Osteocyte (in vitro differentiated cells): ENCODE measurements at places on chromosomes 7 and 10.

DNA sequence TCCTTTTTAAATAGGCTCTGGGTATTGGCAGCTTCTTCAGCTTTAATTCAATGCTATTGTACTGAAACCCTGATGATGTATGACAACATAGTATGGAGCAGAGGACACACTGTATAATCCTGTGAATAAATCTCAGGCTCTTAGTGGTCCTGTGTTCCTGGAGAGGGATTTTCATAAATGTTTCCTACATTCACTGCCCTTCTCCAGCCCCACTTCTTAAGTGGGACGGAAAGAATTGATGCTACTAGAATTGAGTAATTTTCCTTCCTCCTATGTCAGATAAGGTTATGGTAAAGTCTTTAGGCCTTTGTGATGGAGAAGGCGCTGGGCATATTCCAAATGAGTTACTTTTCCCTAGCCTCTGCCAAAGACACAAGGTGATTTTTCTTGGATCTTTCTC is 779.4 kb downstream of the TNS3 start:
- no peak for DNase-seq

- DNase-seq, result no peak
Observed at GRCh38 chr7:155538293-155538692, 8.1 kb downstream of the CNPY1 start.

- no peak for DNase-seq
Observed at GRCh38 chr7:51121036-51121790, 195.4 kb downstream of the COBL start.

GRCh38 chr7:151440799-151441445 is 981 bp upstream of the CRYGN start:
- no peak for DNase-seq

- DNase-seq, result no peak
Observed at GRCh38 chr10:68829521-68829920, 2.2 kb downstream of the STOX1 start.

- DNase-seq, result no peak
Observed at GRCh38 chr10:48820699-48821098, 118.9 kb downstream of the LRRC18 start.

DNA sequence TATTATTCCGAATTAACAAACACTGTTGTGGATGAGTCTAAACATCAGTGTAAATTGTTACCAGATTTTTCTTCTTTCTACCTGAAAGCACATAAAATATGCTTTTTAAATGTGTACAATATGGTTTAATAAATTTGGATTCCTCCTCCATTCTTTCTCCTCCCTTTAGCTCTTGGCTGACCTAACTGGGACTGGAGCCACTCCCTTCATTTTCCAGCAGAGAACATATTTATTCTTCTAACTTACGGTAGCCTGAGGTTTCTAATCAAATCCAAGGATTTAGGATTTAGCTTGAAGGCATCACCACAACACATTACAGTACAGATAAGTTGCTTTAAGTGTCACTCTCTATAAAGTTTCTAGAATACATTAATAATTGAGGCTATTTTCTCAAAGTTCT is 88.2 kb upstream of the SEMA3C start:
- DNase-seq, result no peak

GRCh38 chr10:1347962-1348772 is 292.0 kb downstream of the WDR37 start:
- DNase-seq, result no peak

DNA sequence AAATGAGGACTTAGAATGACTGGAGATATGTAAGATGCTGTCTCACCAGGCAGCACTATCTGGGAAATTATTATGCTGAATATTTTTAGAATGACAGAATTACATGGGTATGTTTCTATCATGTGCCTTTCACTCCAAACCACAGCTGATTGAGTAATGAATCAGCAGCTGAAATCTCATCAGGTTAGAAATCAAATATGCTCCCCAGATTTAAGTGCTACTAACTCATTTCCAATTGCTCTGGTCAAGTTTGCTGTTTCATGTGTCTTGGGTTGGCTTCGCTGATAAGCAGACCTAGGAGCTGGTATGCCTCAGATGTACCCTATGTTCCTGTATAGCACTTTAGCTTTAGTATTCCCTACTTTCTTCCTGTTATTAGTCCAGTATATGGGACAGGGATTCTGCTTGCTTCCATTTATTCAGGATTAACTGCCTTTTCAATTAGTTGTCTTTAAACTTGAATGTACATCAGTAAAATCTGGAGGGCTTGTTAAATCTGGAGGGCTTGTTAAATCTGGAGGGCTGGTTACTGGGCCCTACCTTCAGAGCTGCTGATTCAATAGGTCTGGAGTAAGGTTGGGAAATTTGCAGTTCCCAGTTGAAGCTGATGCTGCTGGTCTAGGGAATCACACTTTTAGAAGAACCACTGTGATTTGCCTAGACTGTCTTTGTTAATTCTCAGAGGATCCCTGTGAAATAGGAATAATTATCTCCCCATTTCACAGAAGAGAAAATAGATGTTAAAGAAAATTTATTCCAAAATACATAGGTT is 172.9 kb downstream of the DKK1 start:
- DNase-seq, result no peak

GRCh38 chr10:113151190-113151666 is 201.2 kb downstream of the TCF7L2 start:
- DNase-seq, result no peak

- DNase-seq, result no peak
Observed at GRCh38 chr7:36928718-36929117, 204.4 kb upstream of the AOAH start.
